ENCODE measurements at places on chromosomes 7 and 10. TPM values are rescaled to one million over a fixed set of nuclear protein-coding genes. Genes with fewer than 3 reads are reported as not detected.

The SPAM1 gene
- not detected for total RNA-seq

The IKZF5 gene
- 14.3 TPM for total RNA-seq

- no peaks in the 10 kb centered on the region for H3K4me1 ChIP-seq
- no peak for DNase-seq
- no peaks in the 10 kb centered on the region for H3K27me3 ChIP-seq
- no peak overlapping the region for H3K4me3 ChIP-seq
Observed at GRCh38 chr10:76558996-76559891, 1078.4 kb downstream of the KCNMA1 start.

DNA sequence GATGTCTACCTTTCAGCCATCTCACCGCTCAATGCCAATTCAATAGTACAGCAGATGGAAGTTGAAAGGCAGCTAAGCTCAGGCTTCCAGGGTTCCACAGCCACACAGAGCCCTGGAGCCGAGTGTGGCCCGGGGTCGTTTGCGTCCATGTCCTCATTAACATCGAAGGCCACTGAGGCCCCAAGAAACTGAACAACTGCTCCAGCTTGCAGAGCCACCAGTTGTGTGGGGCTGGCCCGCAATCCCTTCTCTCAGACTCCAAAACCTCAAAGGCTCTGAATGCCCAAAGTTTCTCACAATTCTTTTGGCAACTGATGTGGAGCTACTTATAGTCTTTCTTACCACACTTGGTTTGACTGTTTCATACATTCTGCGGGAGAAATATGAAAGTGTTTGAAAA lies 31.1 kb downstream of the NOD1 start:
- no peak overlapping the region for H3K27ac ChIP-seq
- H3K4me1 ChIP-seq, result no peaks in the 10 kb centered on the region
- no peak for DNase-seq

The C10orf71 gene
- total RNA-seq, result not detected

DNA sequence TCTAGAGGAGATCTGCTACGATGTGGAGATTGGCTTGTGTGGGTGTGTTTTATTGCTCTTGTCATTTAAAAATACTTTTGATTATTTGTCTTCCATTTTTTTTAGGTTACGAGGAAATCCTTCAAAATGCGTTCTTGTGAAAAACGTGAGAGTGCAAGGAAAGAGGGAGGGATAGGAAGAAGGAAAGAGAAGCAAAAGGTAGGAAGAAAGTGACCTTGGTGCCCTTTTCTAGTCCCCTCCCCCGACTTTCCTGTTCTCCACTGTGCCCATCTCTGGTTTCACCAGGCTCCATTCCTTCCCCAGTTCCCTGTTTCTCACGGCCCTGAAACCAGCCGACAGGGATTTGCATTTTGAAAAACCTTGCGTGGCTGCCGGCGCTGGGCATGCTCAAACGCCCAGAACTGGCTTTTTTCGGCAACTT lies 506 bp upstream of the GNAI1 start:
- peak; percentile 62 for DNase-seq
- H3K27me3 ChIP-seq, result peaks cover 1% of the 10 kb centered on the region
- peak overlapping the region; percentile 85 for H3K4me3 ChIP-seq
- no peaks in the 10 kb centered on the region for H3K36me3 ChIP-seq

The CTNNA3 gene
- total RNA-seq, result 2.3 TPM

GRCh38 chr7:36677769-36678437 lies 46.4 kb downstream of the AOAH start:
- H3K27me3 ChIP-seq, result no peaks in the 10 kb centered on the region
- no peak for DNase-seq
- H3K36me3 ChIP-seq, result no peaks in the 10 kb centered on the region

The ZNF425 gene
- 5.3 TPM for total RNA-seq

- H3K4me3 ChIP-seq, result no peak overlapping the region
- no peak overlapping the region for H3K27ac ChIP-seq
- no peak for DNase-seq
- H3K36me3 ChIP-seq, result peaks cover 5% of the 10 kb centered on the region
- no peaks in the 10 kb centered on the region for H3K4me1 ChIP-seq
- H3K27me3 ChIP-seq, result no peaks in the 10 kb centered on the region
Observed at GRCh38 chr7:21160401-21160800, 267.5 kb upstream of the SP4 start.

The VAX1 gene
- not detected for total RNA-seq

The CDH23 gene
- total RNA-seq, result 1.1 TPM

DNA sequence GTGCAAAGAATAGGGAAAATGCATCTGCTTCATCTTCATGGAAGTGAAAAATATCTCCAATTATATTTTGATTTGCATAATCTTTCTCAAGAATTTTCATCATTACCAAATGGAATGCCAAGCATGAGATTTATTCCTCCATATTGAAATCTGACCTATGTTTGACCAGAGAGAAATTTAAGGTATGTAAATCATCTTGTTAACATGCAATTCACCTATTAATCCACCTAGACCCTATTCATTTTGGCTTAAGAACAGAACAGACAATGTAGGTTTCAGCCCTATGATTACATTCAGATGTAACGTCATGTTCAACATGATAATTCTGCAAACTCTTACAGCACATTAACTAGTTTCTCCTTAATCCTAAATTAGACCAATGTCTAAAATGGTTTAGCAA lies 30.8 kb upstream of the TMEM140 start:
- H3K36me3 ChIP-seq, result peaks cover 14% of the 10 kb centered on the region
- no peak overlapping the region for H3K27ac ChIP-seq
- DNase-seq, result no peak

The CTAGE4 gene
- 6.2 TPM for total RNA-seq

The INHBA gene
- 1.6 TPM for total RNA-seq

GRCh38 chr7:90540406-90540805 lies 55.7 kb upstream of the CDK14 start:
- H3K36me3 ChIP-seq, result no peaks in the 10 kb centered on the region
- no peaks in the 10 kb centered on the region for H3K27me3 ChIP-seq
- H3K27ac ChIP-seq, result no peak overlapping the region

DNA sequence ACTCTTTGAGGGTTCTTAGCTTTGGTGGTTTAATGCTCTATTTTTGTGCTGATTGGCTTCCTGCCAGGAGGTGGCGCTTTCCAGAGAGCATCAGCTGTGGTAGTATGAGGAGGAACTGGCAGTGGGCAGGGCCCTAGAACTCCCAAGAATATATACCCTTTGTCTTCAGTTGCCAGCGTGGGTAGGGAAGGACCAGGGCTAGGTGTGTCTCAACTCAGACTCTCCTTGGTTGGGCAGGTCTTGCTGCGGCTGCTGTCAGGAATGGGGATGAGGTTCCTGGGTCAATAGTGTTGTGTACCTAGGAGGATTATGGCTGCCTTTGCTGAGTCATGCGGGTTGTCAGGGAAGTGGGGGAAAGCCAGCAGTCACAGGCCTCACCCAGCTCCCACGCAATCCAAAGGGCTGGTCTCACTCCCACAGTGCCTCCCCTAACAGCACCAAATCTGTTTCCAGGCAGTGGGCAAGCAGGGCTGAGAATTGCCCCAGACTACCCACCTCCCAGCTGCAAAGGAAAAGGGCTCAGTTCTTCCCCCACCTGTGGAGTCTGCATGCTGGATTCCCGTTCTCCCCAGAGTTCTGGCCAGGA lies 191.5 kb downstream of the PHTF2 start:
- H3K4me1 ChIP-seq, result no peaks in the 10 kb centered on the region
- no peaks in the 10 kb centered on the region for H3K27me3 ChIP-seq
- DNase-seq, result peak; percentile 71
- no peak overlapping the region for H3K4me3 ChIP-seq
- no peaks in the 10 kb centered on the region for H3K36me3 ChIP-seq

DNA sequence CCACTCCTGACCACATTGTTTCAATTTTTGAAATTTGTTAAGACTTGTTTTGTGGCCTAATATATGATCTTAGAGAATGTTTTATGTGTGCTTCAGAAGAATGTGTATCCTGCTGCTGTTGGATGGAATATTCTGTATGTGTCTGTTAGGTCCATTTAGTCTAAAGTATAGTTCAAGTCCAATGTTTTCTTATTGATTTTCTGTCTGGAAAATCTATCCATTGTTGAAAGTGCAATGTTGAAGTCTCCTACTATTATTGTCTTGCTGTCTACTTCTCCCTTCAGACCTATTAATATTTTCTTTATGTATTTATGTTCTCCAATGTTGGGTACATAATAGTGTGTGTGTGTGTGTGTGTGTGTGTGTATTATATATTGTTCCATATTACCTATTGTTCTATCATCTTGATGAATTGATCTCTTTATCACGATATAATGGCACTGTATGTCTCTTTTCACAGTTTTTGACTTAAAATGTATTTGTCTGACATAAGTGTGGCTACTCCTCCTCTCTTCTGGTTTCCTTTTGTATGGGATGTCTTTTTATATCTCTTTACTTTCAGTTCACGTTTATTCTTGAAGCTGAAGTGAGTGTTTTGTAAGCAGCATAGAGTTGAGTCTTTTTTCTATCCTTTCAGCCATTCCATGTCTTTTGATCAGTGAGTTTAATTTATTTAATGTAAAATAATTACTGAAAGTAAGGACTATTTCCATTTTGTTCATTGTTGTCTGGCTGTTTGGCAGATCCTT lies 61.3 kb downstream of the AKR1D1 start:
- H3K36me3 ChIP-seq, result peaks cover 26% of the 10 kb centered on the region
- DNase-seq, result no peak
- no peak overlapping the region for H3K27ac ChIP-seq
- no peaks in the 10 kb centered on the region for H3K4me1 ChIP-seq

The AZGP1 gene
- total RNA-seq, result 0.24 TPM

DNA sequence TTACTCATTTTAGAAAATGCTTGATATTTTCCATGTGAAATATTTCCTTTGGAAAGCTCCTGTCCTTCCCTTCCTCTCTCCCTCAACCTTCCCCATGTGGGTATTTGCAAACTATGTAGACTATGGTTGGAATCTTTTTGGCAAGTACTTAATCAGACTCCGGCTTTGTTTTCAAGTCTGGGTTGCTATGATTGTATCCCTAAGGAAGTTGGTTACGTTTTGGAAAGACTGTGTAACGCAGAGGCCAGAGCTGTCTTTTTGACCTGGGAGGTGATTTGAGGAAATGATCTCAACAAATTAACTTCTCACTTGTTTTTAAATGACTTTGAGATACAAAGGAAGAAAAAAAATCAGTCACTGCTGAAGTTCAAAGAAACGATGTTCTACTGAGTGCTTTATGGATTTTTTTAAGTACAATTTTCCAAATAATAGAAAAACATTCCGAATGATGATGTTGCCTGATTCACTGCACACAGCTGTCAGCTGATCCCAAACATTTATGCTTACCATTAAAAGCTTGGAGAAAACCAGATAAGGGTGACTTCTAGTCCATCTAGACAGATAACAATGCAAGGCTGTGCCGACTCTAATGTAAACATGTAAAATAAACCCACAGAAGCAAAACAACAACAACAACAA lies 145.5 kb upstream of the CELF2 start:
- H3K4me1 ChIP-seq, result peaks cover 2% of the 10 kb centered on the region
- no peaks in the 10 kb centered on the region for H3K27me3 ChIP-seq
- no peak overlapping the region for H3K27ac ChIP-seq
- H3K36me3 ChIP-seq, result no peaks in the 10 kb centered on the region
- DNase-seq, result no peak
- H3K4me3 ChIP-seq, result no peak overlapping the region

DNA sequence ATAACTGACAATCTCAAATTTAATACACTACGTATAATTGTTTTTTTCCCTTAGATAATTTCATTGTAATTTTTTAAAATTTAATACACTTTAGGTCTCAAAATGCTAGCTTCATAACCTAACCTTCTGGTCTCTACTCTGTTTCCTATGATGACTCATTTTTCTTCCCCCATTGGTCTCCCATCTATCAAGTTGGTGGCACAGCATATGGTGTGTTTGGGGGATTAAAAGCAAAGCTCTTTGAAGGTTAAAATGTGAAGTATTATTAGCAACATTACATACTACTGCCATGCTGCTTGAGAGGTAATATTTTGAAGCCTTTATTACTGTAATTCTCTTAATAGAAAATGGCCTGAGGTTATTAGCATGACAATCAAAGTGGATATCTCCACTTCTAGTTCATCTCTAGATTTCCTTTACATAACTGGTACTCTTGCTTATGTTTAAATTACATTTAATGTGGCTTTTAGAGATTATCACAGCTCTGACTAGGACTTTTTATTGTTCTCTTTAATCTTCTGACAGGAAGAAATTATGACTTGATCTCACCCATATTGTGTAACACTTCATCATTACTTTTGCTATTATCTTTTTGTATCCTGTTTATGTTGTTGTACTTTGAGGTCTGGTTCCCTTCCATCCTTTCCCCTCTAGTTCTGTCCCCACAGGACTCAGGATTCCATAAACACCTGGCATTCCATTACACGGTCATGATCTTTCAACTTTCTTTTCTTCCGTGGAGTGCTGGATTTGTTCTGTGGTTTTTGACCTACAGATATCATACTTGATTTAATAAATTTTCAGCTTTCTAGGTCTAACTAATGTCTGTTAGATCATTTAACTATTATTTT lies 185.1 kb downstream of the SEMA3D start:
- H3K4me1 ChIP-seq, result peaks cover 8% of the 10 kb centered on the region
- no peaks in the 10 kb centered on the region for H3K27me3 ChIP-seq
- H3K36me3 ChIP-seq, result no peaks in the 10 kb centered on the region
- no peak overlapping the region for H3K27ac ChIP-seq
- no peak overlapping the region for H3K4me3 ChIP-seq
- DNase-seq, result no peak

DNA sequence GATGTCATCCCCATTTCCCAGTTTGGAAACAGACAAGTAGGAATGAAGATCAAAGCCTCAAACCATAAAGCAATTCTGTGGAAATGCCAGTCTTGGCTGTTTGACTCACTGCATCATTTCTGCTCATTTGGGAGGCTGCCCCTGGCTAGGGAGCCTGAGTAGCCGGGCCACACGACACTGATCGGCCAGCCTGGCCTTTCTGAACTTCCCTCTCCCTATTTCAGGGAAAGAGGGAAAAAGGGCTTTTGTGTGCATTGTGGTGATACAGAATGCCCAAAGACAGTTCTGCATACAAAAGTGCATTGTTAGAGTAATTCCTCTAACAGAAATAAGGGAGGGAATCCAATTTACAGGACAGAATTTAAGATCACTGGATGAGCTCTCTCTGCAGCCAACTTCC lies 41.7 kb upstream of the OPALIN start:
- no peaks in the 10 kb centered on the region for H3K27me3 ChIP-seq
- no peak overlapping the region for H3K27ac ChIP-seq
- H3K4me3 ChIP-seq, result no peak overlapping the region
- no peak for DNase-seq
- H3K36me3 ChIP-seq, result no peaks in the 10 kb centered on the region
- no peaks in the 10 kb centered on the region for H3K4me1 ChIP-seq

The CHST15 gene
- total RNA-seq, result 8.7 TPM

DNA sequence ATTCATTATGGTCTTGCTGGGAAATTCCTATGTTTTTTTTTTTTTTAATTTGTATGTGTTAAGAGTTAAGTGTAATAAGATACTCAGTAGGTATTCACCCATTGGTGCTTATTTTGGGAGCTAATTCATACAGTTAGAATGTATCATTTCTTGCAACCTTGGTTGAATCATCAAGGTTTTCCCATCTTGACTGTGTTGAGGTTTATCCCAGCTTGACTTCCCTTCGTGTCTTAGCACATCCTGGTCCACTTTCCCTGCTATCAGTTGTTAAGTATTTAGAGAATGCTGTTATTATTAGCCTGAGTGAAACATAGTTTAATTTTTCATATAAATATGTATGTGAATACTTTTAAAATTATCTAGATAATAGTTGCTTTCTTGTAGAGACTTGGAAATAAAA lies 20.8 kb downstream of the RALA start:
- H3K36me3 ChIP-seq, result no peaks in the 10 kb centered on the region
- H3K4me3 ChIP-seq, result no peak overlapping the region
- DNase-seq, result no peak
- H3K27me3 ChIP-seq, result no peaks in the 10 kb centered on the region
- peaks cover 6% of the 10 kb centered on the region for H3K4me1 ChIP-seq
- no peak overlapping the region for H3K27ac ChIP-seq

Data from H9 (cell line).